ENCODE measurements at places on chromosomes 4 and X.

DNA sequence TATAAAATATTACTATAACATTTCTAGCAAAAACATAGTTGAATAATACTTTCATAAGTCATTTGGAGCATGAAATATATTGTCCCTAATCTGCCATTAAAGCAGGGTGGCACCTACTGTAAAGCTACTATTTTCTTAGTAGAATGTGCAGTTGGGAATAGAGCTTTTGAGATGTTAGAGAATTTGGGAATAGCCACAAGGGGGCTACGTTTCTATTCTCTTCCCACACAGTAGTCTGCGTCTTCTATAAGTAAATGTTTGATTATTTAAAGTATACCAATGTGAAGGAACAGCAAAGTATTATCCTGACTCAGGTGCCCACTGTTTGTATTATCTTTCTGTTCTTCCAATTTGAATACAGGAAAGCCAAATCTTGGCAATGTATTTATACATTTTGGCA, 323.2 kb upstream of the GIMD1 start:
- DNase-seq = peak; percentile 25
- H3K4me3 ChIP-seq = no peak overlapping the region
- no peaks in the 10 kb centered on the region for H3K36me3 ChIP-seq
- H3K27ac ChIP-seq = no peak overlapping the region
- no peaks in the 10 kb centered on the region for H3K4me1 ChIP-seq

DNA sequence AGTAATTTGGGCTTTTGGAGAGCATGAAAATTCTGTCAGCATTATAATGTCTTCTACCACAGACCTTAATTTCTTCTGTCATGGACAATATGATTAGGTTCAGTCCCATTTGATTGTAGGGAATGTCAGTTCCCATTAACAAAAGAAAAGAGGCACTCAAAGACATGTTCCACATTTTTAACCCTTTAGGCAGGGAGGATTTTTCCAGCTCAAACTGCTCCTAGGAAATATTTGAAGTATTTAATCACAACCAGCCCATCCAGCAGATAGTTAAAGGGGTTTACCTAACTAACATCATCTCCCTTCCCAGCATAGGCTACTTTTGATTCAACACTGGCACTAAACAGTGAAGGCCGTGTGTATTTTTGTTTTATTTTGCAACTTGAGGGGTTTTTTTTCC, 256.0 kb downstream of the DHX15 start:
- peaks cover 6% of the 10 kb centered on the region for H3K4me1 ChIP-seq
- no peak overlapping the region for H3K27ac ChIP-seq
- no peaks in the 10 kb centered on the region for H3K27me3 ChIP-seq
- DNase-seq = peak; percentile 21
- H3K36me3 ChIP-seq = no peaks in the 10 kb centered on the region
- no peak overlapping the region for H3K4me3 ChIP-seq

- peaks cover 4% of the 10 kb centered on the region for H3K4me1 ChIP-seq
- DNase-seq = peak; percentile 75
- peaks cover 3% of the 10 kb centered on the region for H3K36me3 ChIP-seq
- no peaks in the 10 kb centered on the region for H3K27me3 ChIP-seq
Measured at GRCh38 chrX:49041744-49042580, 1.2 kb downstream of the TFE3 start.

- peak; percentile 75 for DNase-seq
- no peaks in the 10 kb centered on the region for H3K27me3 ChIP-seq
- no peaks in the 10 kb centered on the region for H3K36me3 ChIP-seq
- no peaks in the 10 kb centered on the region for H3K4me1 ChIP-seq
- H3K4me3 ChIP-seq = no peak overlapping the region
Measured at GRCh38 chrX:136214551-136214950, 36.6 kb downstream of the MAP7D3 start.

DNA sequence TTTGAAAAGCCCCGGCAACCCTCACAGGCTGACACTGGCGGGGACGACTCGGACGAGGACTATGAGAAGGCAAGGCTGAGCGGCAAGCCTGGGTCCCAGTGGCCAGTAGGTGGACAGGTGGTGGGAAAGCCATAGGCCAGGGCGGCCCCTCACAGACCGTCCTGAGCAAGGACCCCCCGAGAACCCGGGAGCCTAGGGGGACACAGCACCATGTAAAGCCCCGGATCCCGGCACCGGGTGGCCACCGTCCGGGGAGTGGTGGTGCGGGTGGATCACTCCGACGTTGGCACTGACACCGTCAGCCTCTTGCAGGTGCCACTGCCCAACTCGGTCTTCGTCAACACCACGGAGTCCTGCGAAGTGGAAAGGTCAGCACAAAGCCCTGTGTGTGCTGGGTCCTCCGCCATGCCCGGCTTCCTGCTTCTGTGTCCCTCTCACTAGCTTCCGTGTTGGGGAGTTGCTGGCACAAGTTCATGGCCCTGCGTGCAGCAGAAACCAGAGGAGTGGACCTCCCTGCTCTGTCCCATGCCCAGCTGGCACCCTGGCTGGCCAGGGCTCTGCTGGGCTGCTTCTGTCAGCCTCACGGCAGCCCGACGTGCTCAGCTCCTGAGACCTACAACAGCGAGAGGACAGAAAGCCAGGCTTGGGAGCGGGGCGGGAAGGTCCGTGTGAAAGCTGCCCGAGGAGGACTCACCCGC, 11.9 kb upstream of the ADD1 start:
- DNase-seq = no peak
- peaks cover 15% of the 10 kb centered on the region for H3K36me3 ChIP-seq
- no peak overlapping the region for H3K4me3 ChIP-seq
- no peaks in the 10 kb centered on the region for H3K27me3 ChIP-seq
- no peaks in the 10 kb centered on the region for H3K4me1 ChIP-seq
- H3K27ac ChIP-seq = no peak overlapping the region

GRCh38 chrX:133574716-133575115, 159.4 kb upstream of the GPC4 start:
- no peak overlapping the region for H3K4me3 ChIP-seq
- H3K4me1 ChIP-seq = no peaks in the 10 kb centered on the region
- H3K36me3 ChIP-seq = no peaks in the 10 kb centered on the region

DNA sequence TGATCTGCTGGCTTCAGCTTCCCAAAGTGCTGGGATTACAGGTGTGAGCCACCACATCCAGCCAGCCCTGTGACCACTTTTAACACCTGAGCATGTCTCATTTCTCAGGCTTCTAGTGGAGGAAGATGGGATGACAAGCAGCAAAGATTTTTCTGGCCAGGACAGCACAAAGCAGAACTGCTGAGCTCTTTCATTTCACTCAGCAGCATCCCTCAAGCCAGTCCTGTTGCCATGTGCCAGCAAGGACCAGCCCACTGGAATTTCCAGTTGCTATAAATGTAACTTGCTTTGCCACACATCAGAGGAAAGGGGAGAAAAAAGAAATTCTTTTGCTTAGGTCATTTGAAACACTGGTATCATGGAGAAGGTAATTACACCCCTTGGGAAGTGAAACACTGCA, 75.9 kb downstream of the SLC9A7 start:
- no peaks in the 10 kb centered on the region for H3K36me3 ChIP-seq
- peak; percentile 39 for DNase-seq
- no peaks in the 10 kb centered on the region for H3K27me3 ChIP-seq
- H3K4me1 ChIP-seq = no peaks in the 10 kb centered on the region
- H3K27ac ChIP-seq = no peak overlapping the region

DNA sequence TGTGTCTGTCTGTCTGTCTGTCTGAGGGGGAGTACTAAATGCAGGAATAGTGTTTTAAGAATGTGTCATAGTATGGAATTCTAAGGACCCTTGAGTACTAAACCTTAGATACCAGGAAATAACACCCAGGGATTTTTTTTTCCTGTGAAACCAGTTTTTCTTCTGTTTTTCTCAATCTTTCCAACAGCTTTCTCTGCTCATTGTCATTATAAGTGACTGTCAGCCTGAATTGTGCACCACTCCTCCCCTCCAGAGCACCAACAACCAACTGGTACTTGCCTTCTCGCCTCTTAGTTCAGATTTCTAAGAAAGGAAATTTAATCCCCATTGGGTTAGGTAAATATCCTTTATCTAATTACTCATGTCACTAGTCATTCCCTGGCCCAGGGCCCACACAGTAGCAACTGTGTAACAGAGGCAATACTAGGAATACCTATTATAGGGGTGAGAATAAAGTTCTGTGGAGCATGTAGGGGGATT, 320.6 kb downstream of the ADGRL3 start:
- H3K27me3 ChIP-seq = no peaks in the 10 kb centered on the region
- no peak overlapping the region for H3K27ac ChIP-seq
- no peak overlapping the region for H3K4me3 ChIP-seq
- H3K4me1 ChIP-seq = no peaks in the 10 kb centered on the region
- no peaks in the 10 kb centered on the region for H3K36me3 ChIP-seq

DNA sequence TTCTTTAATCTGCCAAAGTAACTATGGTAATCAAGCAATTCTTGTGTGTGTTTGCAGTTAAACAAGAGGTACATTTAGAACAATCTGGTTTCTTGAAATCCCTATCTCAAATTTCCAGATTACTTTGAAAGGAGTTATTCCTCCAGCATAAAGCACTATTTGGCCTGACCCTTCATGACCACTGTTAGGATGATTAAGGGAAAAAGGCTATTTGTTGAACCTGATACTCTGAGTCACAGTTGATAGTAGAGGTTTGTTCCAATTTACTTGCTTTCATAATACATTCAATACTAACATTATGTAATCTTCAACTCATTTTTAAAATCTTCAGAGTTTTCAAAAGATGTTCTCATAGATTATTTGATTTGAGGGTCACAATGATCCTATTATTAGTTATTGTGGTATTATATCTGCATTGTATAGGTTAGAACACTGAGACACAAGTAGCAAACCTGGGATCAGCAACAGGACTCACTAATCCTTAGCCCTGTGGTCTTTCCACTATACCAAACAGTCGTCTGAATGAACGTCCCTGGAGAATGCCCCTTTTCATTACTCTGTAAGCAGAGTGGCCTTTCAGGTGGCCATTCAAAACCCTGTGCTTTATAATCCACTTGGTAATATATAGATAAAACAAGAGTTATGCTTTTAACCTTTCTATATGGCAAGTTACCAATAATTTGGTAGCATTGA, 8.1 kb upstream of the NDST4 start:
- H3K36me3 ChIP-seq = no peaks in the 10 kb centered on the region
- no peaks in the 10 kb centered on the region for H3K4me1 ChIP-seq
- H3K27ac ChIP-seq = no peak overlapping the region
- H3K27me3 ChIP-seq = no peaks in the 10 kb centered on the region
- no peak for DNase-seq

- DNase-seq = no peak
- no peaks in the 10 kb centered on the region for H3K27me3 ChIP-seq
- no peak overlapping the region for H3K27ac ChIP-seq
- peaks cover 10% of the 10 kb centered on the region for H3K4me1 ChIP-seq
- H3K4me3 ChIP-seq = no peak overlapping the region
Measured at GRCh38 chr4:3374667-3375066, 67.1 kb upstream of the HGFAC start.

- DNase-seq = no peak
- H3K4me1 ChIP-seq = peaks cover 3% of the 10 kb centered on the region
- no peak overlapping the region for H3K4me3 ChIP-seq
- H3K36me3 ChIP-seq = no peaks in the 10 kb centered on the region
- no peak overlapping the region for H3K27ac ChIP-seq
Measured at GRCh38 chr4:103496800-103497199, 223.0 kb downstream of the TACR3 start.

DNA sequence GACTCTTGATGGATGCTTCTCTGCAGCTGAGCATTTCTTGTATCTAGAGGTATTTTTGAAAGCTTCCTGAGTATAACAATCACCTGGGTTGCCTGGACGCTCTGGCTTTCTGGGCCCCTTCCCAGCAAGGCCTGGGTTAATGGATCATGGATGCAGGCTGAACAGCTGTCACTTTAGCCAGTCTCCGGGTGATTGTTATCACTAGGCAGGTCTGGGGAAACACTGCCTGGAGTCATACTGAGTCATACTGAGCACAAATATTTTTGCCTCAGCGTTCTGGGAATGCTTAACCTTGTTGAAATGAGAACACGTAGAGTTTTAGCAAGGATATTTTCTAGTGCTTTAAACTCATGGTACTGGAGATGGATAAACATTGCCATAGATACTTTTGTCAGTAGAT, 102.6 kb downstream of the PHEX start:
- no peaks in the 10 kb centered on the region for H3K27me3 ChIP-seq
- H3K36me3 ChIP-seq = no peaks in the 10 kb centered on the region

DNA sequence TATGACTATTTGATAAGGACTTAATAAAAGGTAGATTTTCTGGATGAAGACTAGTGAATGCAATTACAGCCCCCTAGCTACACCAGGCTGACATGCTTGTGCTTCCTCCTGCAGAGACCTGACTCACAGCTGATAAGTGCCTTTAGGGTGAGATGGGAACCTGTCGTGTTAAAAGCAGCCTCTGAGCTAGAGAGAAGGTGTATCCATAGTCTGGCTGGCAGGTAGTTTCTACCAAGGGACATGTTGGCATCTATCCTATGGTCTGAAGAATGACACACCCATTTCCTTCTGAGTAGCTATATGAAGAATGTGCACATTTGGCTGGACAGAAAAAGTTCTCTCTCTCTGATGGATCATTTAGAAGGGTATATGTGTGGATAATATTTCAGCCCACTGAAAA, 64.1 kb downstream of the PARM1 start:
- H3K27me3 ChIP-seq = no peaks in the 10 kb centered on the region
- H3K27ac ChIP-seq = no peak overlapping the region
- no peaks in the 10 kb centered on the region for H3K36me3 ChIP-seq

DNA sequence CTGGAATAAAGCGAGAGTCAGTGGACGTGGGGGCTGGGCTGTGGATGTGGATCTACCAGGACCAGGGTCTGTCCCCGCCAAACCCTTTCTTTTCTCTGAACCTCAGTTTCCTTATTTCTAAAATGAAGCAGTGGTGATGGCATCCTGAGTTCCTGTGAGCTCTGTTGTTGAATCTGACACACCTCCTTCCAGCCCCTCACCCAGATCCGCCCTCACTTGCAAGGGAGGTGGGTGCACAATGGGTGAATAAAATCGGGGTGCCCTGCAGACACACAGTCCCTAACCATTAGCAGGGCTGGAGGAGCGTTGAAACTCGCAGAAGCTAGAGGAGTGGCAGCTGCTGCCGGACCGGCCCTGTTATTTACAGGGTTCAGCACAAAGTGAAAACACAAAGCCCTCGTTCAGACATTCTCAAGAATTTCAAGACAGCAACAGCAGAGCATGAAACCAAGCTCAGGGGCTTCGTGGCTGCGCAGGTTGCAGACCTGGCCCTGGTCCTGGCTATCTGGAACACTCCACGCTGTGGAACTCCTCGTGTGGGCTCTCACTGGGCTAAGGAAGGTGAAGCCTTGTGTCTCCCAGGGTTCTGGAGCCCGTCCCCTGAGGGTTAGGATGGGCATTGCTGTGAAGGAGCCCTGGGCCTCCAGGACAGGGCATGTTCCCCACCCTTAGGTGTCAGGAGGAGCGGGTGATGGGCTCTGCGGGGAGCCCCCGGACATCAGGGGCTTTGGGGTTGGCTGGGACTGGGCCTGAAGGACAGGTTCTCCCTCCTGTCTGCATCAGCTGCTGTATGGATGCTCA, 42.9 kb downstream of the PSAPL1 start:
- H3K4me3 ChIP-seq = no peak overlapping the region
- no peaks in the 10 kb centered on the region for H3K27me3 ChIP-seq
- no peak for DNase-seq
- no peak overlapping the region for H3K27ac ChIP-seq

DNA sequence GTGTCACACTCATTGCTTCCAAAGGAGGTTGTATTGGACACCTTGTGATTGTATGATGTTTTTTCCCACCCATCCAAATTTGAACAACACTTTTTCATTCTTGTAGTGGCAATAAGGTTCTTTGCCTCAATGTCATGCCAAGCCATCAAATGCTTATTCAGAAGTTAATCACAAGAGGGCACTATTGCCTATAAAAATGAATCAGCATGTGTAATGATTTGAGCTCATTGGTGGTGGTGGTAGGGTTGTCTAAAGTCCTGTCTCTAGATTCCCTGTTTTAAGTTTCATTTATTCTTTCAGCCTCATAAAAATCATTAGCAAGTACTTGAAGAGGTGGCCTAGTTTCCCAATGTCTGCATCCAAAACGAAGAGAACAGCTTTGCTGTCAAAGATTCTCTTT, 37.0 kb downstream of the IRS4 start:
- no peaks in the 10 kb centered on the region for H3K4me1 ChIP-seq
- no peak overlapping the region for H3K27ac ChIP-seq
- no peaks in the 10 kb centered on the region for H3K36me3 ChIP-seq

All from mesendoderm (in vitro differentiated cells).